NCI-H2081 treated with DMSO at 0.1 percent for 48 hours (cell line): ENCODE measurements at places on chromosomes 7 and 10.

DNA sequence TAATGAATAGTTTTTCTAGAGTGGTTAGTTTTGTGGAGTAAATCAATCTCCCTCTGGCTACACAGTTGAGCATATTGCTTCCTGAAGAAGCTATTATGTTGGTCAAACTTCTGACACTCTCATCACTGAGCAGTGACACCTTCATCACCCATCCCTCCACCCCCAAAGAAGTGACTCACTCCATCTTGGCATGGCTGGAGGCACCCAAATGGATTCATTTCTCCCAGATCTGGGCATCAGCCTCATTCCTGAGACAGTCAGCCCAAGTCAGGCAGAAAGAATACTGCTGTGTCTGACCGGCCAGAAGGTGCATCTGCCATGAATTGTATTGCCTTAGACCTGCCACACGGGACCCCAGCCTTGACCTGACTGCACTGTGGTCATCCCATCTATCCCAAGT lies 117.0 kb upstream of the HABP2 start:
- DNase-seq, result no peak

GRCh38 chr7:121891731-121892130 lies 18.8 kb downstream of the PTPRZ1 start:
- DNase-seq, result no peak

DNA sequence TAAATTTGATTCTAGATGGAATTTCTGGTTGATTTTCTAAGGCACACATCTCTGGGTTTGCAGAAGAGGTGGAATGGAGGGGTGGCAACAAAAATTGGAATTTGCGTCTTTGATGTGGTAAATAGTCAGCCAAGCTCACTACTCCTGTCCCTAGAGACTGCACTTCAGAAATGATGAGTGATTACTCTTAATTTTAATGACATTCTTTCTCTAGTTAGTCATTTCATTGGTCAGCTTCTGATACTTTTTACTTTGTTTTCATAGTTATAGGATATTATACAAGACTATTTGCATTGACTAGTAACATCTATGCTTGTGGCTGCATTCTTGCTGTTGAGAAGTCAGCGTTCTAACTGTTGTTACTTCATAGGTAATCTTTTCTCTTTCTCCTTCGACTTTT lies 658.3 kb downstream of the SUGCT start:
- DNase-seq, result no peak

- DNase-seq, result no peak
Observed at GRCh38 chr10:88238615-88238914, 344.6 kb downstream of the RNLS start.

GRCh38 chr7:80095545-80095944 lies 39.1 kb upstream of the GNAI1 start:
- no peak for DNase-seq
